KBM-7 (cell line): ENCODE measurements at places on chromosomes 4 and X.

GRCh38 chr4:38539501-38539900 is 124.5 kb upstream of the KLF3 start:
- no peak for DNase-seq

DNA sequence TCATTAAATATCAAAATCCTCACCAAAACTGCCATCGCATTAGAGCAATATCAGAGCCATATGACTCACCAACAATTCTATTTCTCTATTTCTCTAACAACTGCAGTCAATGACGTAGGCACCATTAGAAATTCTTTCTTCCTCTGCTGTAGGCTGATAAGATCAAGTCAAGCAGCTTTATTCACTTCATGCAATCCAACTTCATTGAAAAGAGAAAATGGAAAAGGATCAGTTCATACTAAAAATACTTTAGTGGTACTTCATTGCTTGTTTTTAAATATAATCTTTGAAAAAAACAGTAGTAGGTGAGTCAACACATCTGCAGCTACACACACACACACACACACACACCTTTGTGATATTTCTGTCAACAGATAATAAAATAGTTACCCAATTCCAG is 345.3 kb upstream of the TENM3 start:
- no peak for DNase-seq

- DNase-seq = peak; percentile 42
Observed at GRCh38 chr4:52588097-52588496, 71.0 kb downstream of the USP46 start.

GRCh38 chr4:18566970-18567799 is 545.6 kb upstream of the LCORL start:
- DNase-seq = no peak

DNA sequence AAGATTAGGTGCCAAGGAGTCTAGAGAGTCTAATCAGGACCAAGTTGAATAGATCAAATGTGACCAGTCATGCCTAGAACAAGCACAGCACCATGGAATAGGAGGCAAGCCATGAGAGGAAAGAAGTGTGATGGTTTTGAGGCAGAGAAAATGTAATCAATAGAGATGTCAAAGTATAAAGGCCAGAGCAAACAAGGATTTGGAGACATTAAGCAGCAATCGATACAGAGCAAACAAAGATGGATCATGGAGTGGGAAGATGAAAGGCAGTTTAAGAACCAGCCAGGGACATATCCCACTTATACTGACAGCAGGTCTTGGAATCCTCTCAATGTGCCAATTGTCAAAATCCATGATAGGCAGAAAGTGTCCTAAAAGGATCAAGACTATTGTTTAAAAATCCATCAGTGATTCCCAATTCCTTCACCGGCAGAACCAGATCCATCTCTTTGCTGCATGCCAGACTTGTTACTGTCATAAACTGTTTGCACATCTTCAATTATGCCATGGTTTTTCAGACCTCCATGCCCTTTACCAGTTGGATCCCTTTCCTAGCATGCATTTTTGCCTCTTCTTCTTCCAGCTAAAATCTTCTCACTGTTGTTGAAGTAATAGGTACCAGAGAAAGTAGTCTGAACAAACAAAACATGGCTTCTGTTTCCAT is 520.7 kb upstream of the ARX start:
- DNase-seq = no peak

DNA sequence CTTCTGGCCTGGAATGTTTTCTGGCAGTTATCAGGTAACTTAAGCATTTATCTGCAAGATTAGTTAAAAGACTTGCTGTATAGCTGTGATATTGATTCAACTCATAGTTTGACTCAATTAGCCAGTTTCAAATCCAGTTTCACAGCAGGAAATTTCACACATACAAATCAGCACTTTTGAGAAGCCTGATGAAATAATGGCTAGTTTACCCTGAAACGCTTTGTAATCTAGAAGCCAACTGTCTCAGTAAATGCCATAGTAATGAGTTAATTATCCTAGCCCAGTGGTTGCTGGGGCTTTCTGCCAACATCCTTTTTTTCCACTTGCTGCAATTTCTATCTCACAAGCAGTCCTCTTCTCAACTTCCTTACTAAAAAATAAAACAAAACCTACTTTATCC is 53.1 kb downstream of the ARHGEF38 start:
- peak; percentile 26 for DNase-seq

GRCh38 chr4:22215084-22215483 is 266.5 kb upstream of the KCNIP4 start:
- no peak for DNase-seq

DNA sequence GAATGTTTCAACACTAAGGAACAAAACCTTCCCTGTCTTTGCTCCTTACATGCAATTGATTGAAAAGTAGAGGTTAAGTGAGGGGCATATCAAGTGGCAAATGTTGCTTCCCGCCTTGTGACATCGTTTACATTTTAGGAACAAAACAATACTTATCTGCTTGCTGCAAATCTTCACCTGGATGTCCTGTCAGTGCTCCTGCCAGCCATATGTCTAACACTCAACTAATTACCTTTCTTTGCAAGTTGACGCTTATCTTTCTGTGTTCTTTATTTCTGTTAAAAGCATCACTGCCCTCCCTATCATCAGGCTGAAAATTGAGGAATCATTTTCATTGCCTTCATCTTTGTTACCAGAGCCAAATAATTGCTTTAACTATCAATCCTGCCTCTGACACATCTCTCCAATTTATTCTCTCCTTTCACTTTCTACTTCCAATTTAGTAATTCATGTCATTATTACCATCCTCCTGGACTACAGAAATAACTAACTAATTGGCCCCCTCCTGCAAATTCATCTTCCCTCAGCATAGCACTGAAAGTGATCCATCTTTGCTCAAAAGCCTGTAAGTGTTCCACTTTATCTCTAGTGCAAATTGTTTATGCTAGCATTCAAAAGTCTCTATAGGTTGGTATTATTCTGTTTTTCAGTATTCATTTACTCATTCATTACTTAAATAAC is 298.7 kb upstream of the ATOH1 start:
- DNase-seq = no peak

DNA sequence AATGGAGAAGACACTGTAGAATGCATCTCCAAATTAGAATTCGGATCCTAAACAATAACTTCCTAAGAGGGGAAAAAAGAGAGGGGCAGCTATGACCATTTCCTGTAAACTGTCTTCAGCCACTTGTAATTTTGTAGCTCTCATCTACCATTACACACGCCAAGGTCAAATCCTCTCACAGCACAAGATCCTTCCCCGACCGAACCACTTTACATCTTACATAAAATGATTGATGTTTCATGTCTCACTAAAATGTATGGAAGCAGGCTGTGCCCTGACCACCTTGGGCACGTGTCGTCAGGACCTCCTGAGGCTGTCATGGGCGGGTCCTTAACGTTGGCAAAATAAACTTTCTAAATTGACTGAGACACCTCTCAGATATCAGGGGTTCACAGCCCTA is 24.1 kb upstream of the PBDC1 start:
- DNase-seq = peak; percentile 75

- DNase-seq = peak; percentile 15
Observed at GRCh38 chr4:37648084-37648817, 37.9 kb downstream of the RELL1 start.

GRCh38 chr4:133320576-133321170 is 171.6 kb downstream of the PCDH10 start:
- peak; percentile 73 for DNase-seq

GRCh38 chr4:53161051-53161786 is 204.6 kb downstream of the SCFD2 start:
- DNase-seq = no peak

DNA sequence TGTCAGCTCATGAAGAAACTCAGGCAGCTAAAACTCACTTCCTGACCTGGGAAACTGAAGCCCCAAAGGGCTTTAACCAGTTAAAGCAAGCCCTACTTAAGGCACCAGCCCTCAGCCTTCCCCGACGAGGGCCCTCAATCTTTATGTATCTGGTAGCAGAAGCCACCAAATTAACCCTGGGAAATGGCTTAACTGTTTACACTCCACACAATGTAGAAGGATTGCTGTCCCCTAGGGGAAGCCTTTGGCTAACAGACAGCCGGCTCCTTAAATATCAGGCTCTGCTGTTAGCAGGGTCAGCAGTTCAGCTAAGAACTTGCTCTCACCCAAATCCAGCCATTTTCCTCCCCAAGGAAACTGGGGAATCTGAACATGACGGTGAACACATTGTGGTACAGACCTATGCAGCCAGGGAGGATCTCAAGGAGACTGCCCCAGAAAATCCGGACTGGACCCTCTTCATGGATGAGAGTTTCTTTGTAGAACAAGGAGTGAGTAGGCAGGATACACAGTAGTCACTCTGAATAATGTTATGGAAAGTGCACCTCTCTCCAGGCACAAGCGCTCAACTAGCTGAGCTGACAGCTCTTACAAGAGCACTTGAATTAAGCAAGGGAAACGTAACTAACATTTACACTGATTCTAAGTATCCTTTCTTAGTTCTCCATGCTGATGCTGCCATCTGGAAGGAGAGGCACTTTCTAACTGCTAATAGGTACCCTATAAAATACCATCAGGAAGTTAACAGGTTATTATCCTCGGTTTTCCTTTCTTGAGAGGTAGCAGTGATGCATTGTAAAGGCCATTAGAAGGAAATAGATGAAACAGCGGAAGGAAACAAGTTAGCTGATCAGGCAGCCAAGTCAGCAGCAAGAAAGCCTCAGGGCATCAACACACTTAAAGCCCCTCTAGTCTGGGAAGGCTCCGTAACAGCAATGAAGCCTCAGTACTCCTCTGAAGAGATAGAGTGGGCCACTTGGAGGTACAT is 9.6 kb upstream of the NAF1 start:
- no peak for DNase-seq

- no peak for DNase-seq
Observed at GRCh38 chr4:112085156-112086035, 59.9 kb upstream of the FAM241A start.

- no peak for DNase-seq
Observed at GRCh38 chrX:135489542-135489941, 30.9 kb upstream of the INTS6L start.

GRCh38 chr4:12360391-12360790 is 931.7 kb upstream of the HS3ST1 start:
- no peak for DNase-seq

GRCh38 chr4:104879367-104879766 is 267.3 kb upstream of the TET2 start:
- peak; percentile 91 for DNase-seq

DNA sequence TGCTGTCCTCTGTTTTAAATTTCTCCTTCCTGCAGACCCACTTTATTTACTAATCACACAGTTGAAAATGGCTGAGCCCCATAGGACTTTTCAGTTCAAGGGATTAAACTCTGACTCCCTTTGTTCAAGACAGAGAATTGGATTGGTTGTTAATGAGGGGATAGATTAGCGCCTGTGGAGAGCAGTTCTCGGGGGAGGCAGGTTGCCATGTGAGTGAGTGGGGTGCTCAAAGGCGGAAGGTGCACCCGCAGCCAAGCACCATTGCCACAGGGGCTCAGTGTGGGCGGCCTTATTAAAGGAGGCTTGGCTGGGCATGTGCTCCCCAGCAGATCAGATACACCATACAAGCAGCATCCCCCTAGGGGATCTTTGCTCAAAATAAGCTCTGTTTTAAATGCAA is 7.9 kb upstream of the CBR4 start:
- DNase-seq = no peak

DNA sequence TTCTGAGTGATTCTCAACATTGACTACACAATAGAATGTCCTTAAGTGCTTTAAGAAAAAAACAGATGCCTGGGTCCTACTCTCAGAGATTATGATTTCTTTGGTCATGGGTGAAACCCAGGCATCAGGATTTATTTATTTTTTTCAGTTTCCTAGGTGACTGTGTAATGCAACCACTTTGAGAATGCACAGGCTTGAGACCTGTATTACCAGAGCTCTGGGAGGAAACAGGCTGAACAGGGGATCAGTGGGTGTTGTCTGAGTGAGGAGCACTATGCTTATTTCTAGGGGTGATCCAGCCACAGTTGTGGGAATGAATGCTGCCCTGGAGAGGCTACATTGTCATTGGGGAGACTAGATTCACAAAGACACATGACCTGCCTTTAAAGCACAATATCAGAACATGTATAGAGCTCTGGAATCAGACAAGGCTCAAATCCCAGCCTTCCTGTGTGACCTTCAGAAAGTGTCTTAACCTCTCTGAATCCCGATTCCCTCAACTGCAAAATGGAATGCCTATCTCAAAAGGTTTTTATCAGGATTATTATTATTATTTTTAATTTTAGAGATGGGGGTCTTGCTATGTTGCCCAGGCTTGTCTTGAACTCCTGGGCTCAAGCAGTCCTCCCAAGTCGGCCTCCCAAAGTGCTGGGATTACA is 61.6 kb upstream of the PRPS1 start:
- DNase-seq = no peak

- DNase-seq = peak; percentile 28
Observed at GRCh38 chr4:4990857-4991540, 28.3 kb downstream of the CYTL1 start.

GRCh38 chrX:103356130-103356798 is at the start of gene TCEAL9:
TSS of gene TCEAL9 (plus strand) at chrX:103356506. CDS start at chrX:103357685, 1,179 bp downstream.
- no peak for DNase-seq

DNA sequence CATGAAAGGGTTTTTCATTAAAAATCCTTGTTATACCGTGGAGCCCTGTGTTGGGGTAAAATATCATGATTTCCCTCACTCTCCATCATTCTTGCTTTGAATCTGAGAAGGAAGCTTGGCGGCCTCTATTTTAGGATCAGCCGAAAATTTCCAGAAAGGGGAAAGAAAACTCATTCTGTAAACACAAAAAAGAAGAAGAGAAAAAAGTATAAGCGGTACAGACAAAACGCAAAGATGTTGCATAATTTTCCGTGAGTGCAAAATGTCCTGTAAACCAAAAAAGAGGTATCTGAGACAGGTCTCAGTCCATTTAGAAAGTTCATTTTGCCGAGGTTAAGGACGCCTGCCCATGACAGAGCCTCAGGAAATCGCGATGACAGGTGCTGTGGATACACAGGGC is 5.3 kb downstream of the CSF2RA start:
- no peak for DNase-seq

DNA sequence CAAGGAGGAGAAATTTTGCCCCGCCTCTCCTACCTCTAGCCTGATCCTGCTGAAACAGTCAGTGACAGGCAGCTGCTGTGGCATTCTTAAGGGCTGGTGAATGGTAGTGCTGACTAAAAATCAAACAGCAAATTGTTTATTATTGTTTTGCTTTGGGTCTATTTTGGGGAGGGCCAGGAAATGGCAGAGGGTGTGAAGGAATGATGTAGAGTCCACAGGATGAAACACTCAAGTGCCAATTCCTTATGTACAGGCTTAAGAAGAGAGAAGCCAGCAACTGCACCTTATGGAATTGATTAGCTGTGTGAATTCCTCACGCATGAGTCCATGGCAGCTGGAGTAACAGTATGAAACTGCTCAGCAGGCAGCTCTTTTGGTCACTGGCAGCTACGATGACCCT is 39.7 kb downstream of the VEGFC start:
- no peak for DNase-seq

DNA sequence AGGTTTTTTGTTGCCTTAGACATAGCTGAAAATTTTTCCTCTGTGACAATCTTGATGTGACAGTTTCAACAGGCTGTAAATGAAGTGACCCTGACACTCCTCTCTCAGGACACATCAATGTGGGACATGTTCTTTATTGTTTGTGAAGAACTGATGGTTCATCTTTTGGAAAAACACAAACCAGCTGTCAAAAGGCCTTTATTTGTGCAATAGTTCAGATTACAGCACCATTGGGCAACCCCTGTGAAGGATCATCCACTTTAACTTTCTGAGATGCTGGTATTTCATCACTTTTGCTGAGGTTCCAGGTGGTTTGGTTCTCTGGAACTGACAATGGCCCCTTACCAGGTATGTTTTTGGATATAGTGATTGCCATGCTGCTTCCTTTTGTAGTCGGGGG is 40.3 kb downstream of the OSTC start:
- DNase-seq = no peak
